Erythroblast (primary cell): ENCODE measurements at places on chromosomes 5 and 9.

GRCh38 chr5:50653946-50654345 is 12.5 kb upstream of the PARP8 start:
- DNase-seq, result no peak

DNA sequence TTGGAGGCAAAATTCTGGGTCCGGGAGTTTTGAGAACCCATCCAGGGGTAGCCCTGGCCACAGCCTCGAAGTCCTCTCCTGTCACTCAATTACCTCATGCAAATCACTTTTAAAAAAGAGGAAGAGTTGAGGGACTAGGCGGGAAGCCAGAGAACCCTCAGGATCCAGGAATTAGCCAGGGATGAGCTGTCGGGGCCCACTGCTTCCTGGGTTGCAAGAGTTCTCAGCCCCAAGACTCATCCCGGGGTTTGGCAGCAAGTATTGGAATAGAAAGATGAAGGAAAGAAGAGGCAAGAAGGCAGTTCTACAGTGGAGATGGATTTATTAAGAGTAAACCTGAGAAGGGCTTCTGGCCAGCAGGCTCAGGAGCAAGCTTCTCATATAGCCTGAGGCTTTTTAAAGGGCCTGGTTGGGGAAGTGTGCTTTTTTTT is 25.6 kb downstream of the C9orf50 start:
- no peak for DNase-seq

DNA sequence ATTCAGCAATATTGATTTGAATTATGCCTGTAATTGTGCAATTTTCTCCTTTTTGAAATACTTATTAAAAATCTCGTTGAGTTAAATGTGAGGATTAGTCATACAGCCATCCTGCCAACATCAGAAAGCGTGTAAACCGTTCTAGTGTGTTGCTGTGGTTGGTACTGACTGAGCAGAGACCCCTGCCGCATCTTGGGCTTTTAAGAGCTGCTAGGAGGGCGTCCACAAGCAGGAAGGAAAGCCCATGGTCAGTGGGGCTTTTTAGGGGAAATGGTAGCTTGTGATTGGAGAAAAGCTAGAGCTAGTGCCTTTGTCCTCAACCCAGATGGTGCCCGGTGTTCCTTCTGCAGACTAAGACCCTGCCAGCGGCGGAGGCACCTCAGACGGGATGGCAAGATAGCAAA is 1.3 kb downstream of the SDHA start:
- DNase-seq, result peak; percentile 33

DNA sequence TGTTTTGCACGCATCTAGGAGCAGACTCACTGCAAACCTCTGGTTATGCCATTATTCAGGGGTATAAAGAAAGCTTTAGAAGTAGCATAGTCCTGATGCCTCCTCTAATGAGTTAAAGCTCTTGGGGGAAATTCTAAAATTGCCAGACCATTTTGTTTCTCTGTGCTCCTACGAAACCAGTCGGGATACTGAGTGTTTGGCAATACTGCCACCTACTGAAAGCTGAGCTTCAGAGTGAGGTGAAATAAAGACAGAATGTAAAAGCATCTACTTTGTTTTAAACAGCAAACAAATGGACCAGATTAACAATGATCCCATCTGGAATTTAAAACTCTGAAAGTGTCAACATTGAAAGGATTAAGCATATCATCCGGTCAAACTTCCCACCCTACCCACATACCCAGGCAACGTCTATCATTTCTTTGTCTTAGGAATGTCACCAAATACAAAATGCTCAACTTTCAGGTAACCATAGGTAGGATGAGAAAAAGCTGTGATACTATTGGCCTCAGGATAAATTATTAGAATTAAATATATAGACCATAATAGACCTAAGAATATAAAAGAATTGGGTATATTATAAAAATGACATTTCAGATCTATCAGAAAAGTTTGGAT is 77.8 kb upstream of the SHISAL2B start:
- peak; percentile 36 for DNase-seq
